ENCODE measurements at places on chromosomes 16 and 17.

DNA sequence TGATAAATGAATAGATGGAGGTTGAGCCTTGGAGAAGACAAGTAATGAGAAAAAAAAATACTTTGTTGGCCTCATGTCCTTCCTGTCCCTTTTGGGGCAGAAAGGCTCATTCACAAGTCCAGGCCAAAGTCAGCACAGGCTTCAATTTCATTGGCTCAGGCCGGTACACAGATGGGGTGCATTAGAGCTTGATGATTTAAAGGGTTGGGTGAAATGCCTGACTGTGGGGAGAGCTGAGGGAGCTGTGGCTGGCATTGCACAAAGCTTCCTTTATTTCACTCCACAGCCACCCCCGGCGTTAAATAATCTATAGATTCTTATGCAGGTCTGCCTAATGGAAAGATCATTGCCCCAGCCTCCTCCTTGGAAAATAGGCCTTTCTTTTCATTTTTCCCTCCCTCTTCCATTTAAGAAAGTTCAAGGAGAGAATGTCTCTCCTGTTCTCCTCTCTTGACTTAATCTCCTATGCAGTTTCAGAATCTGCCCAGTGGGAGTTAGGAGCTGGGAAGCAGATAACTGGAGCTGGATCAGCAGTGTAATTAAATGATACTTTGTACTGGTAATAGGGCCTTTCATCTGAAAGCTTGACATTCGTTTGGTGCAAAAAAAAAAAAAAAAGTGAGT is 24.4 kb downstream of the YPEL2 start:
- DNase-seq = no peak

DNA sequence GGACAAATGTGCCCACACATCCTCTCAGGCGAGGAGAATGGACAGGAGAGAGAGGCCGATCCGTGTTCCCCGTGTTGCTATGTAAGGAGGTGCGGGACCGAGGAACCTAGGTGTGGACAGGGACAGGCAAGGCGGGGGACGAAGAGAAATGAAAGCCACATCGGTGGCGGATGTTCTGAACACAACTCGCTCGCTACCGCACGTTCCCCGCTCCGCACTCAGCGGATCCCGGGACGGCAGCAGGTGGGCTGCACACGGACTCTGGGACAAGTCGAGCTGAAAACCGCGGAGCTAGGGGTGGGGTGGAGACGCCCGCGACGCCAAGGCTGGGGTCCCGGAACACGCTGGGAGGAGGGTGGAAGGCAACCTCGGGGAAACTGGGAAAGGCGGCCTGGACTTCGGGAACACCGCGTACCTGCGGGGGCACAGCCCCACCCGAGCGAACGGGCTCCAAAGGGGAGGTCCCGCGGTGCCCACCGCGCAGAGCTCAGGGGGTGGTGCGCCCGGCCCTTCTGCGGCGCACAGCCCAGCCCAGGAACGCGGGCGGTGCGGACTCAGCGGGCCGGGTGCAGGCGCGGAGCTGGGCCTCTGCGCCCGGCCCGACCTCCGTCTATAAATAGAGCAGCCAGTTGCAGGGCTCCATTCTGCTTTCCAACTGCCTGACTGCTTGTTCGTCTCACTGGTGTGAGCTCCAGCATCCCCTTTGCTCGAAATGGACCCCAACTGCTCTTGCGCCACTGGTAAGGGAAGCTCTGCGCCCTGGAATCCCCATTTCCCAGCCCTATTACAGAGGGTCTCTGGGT is at the start of gene MT1E:
TSS of gene MT1E (plus strand) at position 642 of the 803 bp plus-strand sequence. CDS start at position 713, 71 bp downstream.
- peak; percentile 34 for DNase-seq

GRCh38 chr17:39125143-39125875 is 26.1 kb downstream of the PLXDC1 start:
- no peak for DNase-seq

- DNase-seq = no peak
These were observed 1.4 kb downstream of the PLSCR3 start for GRCh38 chr17:7392696-7393612.

- DNase-seq = no peak
These were observed 31.9 kb downstream of the NMT1 start for GRCh38 chr17:45092911-45093430.

- DNase-seq = no peak
These were observed 128.1 kb upstream of the IRX3 start for GRCh38 chr16:54414671-54415070.

GRCh38 chr17:78390241-78391050 is 12.0 kb downstream of the PGS1 start:
- DNase-seq = no peak

GRCh38 chr17:13031718-13032350 is 14.0 kb upstream of the ELAC2 start:
- DNase-seq = peak; percentile 20

GRCh38 chr16:56742030-56742984 is 12.4 kb downstream of the NUP93 start:
- no peak for DNase-seq

- DNase-seq = no peak
These were observed 39.5 kb downstream of the MRC2 start for GRCh38 chr17:62666801-62667591.

- DNase-seq = no peak
These were observed 267.3 kb downstream of the MAP2K4 start for GRCh38 chr17:12287953-12288352.

GRCh38 chr17:207775-208174 is 26.3 kb upstream of the DOC2B start:
- DNase-seq = no peak

- peak; percentile 76 for DNase-seq
These were observed 751 bp downstream of the DCAF7 start for GRCh38 chr17:63550817-63551639.

DNA sequence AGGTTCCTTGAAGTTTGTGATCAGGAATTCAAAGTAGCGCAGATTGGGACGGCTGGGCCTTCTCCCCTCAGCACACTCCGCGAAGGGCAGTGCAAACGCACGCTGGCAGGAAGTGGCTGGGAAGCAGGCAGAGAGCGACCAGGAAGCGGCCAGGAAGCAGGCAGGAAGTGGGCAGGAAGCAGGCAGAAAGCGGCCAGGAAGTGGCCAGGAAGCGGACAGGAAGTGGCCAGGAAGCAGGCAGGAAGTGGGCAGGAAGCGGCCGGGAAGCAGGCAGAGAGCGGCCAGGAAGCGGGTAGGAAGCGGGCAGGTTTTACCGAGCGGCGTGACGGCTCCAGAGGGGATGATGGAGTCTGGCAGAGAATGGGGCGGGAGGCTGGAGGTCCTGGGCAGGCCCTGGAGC is 3.2 kb downstream of the DPEP1 start:
- no peak for DNase-seq

- peak; percentile 23 for DNase-seq
These were observed 119.6 kb upstream of the PMFBP1 start for GRCh38 chr16:72291531-72291981.

DNA sequence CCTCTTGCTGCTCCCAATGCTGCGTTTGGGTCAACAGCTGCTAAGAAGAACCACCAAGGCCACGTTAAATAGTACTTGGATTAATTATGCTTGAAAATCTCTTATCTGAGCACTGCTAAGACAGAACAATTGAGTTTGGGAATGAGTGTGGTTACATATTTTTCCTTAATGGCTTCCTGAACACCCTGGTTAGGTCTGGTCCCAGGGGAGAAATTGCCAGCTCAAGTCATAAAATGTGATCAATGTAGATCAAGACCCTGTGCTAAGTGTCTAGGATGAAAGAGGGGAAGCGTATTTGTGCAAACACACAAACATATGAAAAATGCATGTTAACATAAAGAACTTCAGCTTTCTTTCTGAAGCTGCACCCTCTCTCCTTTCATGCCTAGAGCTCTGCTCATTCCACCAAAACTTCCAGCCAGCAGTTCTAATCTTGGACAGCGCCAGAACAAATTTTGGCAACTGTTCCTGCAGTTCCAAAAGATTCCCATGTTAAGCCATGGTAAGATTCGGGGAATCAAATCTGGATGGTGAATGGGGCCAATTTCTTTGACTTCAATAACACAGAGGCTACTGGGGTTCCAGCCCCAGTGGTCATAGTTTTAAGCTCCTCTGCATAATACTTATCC is 72.0 kb downstream of the ZFHX3 start:
- no peak for DNase-seq

DNA sequence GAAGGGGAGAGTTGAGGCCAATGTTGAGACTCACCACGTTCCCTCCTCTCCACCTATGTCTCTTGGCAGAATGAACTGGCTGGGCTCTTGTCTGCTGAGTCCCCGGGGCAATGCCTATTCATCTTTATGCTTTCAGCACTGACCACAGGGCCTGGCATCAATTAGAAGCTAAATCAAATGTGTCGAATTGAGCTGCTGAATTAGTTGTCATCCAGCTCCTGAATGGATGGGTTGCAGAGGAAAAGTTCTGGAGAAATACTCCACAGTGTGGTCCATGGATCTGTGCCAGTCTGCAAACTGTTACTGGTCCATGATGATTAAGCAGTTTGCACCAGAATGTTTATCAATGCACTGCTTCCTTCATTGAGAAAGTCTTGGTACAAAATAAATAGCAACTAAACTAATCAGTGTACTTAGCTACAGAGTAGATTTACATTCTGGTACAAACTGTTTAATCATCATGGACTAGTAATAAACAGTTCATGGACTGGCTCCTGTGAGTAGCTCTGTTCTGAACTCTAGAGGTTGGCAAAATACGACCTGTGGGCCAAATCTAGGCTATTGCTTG is 4.6 kb downstream of the CNGB1 start:
- DNase-seq = no peak

DNA sequence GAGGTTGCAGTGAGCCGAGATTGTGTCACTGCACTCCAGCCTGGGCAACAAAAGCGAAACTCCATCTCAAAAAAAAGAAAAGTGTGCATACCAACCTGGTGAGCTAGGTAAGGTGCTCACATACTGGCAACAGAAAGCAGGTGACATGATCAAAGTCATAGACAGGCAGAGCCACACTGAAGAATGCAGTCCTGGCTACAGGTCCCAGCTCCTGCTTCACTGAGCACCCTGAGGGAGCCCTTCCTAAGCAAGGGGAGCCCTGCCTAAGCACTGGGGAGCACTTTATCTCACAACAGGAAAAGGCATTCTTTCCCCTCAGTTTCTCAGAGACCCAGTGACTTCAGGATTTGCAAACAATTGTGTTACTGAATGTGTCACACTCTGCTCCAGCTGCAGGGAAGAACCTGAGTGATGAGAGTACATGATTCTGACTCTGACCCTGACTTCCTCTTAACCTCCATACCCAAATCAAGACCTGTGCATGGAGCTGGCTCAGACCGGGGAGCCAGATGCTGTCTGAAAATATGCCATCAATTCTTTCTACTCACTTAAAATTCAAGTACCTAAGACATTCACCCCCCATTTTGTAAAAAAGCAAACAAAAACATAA is 40.5 kb downstream of the ANKRD11 start:
- no peak for DNase-seq

DNA sequence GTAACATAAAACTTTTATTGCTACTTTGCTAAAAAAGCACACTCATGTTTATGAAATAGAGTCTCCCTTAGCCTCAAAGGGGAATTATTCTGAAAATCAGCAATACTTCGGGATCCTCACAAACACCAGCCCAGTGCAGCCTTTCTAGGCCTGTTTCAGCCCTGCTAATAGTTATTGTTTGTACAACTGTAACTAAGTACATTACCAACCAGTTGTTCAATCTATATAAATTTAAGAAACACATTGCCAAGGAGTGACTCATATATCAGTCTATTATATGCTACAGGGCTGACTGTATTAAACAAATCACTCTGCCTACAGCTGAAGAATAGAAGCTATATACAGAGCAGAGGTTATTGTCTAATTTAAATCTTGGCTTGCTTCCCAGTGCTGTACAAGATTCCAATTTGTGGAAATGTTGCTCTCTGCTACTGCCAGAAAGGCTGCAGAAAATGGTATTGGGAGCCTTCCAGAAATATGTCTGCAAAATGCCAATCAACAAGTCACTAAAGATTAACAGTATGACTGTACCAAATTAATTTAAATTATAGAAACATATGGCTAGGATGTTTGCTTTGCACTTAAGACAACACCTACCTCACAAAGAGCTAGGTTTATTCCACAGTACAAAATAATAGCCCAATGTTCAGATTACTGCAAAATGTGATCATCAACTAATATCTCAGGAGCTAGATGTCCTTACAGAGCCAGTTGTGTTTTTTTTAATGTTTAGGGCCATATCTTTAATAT is 49.7 kb downstream of the TOX3 start:
- DNase-seq = peak; percentile 86

GRCh38 chr16:57752203-57752580 is 16.6 kb downstream of the KATNB1 start:
- no peak for DNase-seq

GRCh38 chr16:17277981-17278381 is 192.8 kb downstream of the XYLT1 start:
- no peak for DNase-seq

GRCh38 chr17:1997927-1998742 is 27.0 kb downstream of the RTN4RL1 start:
- DNase-seq = no peak

DNA sequence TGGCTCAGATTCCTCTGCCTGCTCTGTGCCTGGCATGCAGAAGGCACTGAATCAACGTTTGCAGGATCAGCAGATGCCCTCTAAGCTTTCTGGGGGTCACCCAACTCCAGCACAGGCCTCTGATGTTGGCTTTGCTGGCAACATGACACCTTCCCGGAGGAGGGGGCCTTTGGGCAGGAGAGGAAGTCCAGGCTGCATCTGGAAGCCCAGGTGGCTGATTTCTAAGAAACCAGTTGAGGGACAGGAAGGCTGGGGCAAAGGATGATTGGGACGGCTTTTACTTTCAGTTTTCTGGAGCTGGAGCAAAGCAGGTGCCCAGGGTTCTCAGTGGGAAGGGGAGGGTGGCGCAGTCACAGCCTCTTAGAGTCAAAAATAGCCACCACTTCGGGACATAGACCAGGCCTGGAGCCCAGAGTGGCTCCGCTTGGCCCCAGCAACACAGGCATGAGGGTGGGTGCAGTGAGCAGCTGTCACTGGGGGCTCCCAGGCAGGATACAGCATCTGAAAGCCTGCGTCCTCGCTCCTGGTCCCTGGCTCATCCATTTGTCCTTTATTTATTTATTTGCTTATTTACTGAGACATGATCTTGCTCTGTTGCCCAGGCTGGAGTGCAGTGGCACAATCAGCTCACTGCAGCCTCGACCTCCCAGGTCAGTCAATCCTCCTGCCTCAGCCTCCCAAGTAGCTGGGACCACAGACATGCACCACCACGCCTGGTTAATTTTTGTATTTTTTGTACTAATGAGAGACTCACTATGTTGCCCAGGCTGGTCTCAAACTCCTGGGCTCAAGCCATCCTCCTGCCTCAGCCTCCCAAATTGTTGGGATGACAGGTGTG is 15.1 kb downstream of the SOCS1 start:
- no peak for DNase-seq

- no peak for DNase-seq
These were observed 364.1 kb downstream of the FOXL1 start for GRCh38 chr16:86942151-86943051.

- DNase-seq = no peak
These were observed 37.2 kb upstream of the BCAR1 start for GRCh38 chr16:75288596-75289120.
